Amygdala (tissue), 56 donors: ENCODE measurements at places on chromosomes 2 and 18.

GRCh38 chr18:36813101-36813775, 15.6 kb downstream of the TPGS2 start:
- no peak for DNase-seq

GRCh38 chr2:16612490-16612889, 53.1 kb downstream of the CYRIA start:
- no peak for DNase-seq

DNA sequence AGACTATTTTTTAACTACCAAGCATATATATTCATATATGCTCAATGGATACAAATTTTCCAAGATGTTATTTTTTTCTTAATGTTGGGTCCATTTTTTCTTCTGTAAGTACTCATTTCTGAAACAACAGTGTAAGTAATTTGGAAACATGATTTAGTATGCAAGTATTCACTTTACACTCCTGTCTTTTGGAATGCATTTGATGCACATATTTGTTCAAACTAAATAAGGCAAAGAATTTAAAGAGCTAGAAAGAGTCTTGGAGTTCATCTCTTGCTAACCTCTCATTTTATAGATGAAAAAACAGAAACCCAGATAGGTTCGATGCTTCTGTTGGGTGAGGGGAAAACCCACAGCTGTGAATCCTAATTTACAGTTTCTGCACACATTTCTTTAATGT, 439.5 kb upstream of the RAB12 start:
- no peak for DNase-seq

- no peak for DNase-seq
Measured at GRCh38 chr2:176814274-176814673, 398.3 kb upstream of the HNRNPA3 start.

DNA sequence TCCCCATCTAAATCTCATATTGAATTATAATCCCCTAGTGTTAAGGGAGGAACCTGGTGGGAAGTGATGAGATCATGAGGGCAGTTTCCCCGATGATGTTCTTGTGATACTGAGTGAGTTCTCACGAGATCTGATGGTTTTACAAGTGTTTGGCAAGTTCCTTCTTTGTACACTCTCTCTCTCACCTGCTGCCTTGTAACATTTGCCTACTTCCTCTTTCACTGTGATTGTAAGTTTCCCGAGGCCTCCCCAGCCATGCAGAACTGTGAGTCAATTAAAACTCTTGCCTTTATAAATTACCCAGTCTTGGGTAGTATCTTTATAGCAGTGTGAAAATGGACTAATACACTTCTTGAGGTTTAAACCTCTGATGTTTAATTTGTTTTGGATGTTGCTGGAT, 177.5 kb downstream of the CD8B2 start:
- no peak for DNase-seq
